Kidney (tissue), 22 donors: ENCODE measurements at places on chromosomes 5 and 9. TPM values are rescaled to one million over a fixed set of nuclear protein-coding genes. Genes with fewer than 3 reads are reported as not detected.
A peak's percentile ranks its signal among the peaks of the same experiment; 100 is the strongest.

GRCh38 chr5:23484096-23484495, 23.3 kb upstream of the PRDM9 start:
- no peak for DNase-seq

DNA sequence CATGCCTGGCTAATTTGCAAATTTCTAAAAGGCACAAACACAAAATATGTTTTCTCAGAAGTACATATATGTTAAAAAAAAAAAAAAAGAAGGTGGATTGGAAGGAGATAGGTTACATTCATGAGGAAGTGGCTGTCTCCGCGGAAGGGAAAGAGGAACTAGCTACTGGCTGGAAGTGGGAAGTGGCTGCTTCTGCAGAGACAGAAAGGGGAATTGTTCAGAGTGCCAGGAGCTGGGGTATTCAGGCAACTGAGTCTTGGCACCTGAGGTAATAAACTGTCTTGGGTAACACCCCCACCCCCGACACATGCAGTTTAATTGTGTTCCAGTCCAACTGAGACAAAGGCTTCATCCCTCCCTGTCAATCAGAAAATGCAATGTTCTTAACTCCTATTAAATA, 45.6 kb downstream of the S1PR3 start:
- DNase-seq, result no peak

DNA sequence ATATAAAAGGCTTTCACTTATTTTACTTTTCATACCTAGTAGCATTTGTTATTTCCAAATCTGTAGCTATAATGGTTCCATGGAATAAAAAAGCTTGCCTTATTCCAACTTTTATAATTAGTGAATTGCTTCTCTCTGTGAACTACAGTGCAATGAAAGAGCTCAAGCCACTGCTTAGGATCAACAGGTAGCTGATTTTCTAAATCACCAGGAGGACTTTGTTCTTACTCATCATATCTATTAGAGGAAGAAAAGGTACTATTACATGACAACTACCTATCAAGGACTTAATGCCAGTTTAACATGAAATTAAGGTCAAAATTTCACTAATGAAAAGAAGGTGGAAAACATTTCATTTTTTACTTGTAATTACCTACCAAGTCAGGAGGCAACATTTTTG, 414.6 kb downstream of the BNC2 start:
- DNase-seq, result no peak

- DNase-seq, result peak; percentile 62
Measured at GRCh38 chr9:112174965-112175795, at the start of gene SUSD1. Gene SUSD1 (minus strand): TSS chr9:112175297. CDS start chr9:112175235, 62 bp downstream.

GRCh38 chr9:114432323-114433067, 44.7 kb upstream of the AKNA start:
- DNase-seq, result peak; percentile 7

GRCh38 chr5:54526604-54527288, 9.2 kb downstream of the SNX18 start:
- no peak for DNase-seq

- no peak for DNase-seq
Measured at GRCh38 chr5:141135030-141135717, at the start of gene PCDHB5. Gene PCDHB5 (plus strand): TSS chr5:141135206. CDS start chr5:141135435, 229 bp downstream.

DNA sequence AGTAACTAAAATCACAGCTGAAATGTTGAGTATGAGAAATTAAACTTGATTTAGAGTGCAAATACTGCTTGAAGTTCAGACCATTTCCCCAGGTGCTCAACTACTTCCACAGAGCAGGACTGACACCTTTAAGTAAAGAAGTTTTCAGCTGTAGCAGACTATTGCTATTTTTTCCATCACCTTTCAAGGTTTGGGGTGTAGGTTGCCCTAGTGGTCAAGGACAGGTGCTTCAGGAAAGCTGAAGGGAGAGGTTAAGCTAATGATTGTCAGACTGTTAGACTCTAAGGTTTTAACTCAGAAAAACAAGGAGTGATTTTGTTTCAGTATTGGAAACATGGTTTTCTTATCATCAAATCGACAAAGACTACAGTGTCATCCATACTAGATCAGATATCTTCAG, 162.1 kb downstream of the CCDC192 start:
- no peak for DNase-seq

GRCh38 chr9:73680831-73681230, 529.2 kb downstream of the ANXA1 start:
- DNase-seq, result peak; percentile 24

- DNase-seq, result no peak
Measured at GRCh38 chr9:93054758-93055704, 3.5 kb upstream of the SUSD3 start.

GRCh38 chr9:65400886-65401285, 115.9 kb upstream of the FOXD4L5 start:
- no peak for DNase-seq

- peak; percentile 84 for DNase-seq
Measured at GRCh38 chr5:10856683-10857337, 95.8 kb upstream of the DAP start.

DNA sequence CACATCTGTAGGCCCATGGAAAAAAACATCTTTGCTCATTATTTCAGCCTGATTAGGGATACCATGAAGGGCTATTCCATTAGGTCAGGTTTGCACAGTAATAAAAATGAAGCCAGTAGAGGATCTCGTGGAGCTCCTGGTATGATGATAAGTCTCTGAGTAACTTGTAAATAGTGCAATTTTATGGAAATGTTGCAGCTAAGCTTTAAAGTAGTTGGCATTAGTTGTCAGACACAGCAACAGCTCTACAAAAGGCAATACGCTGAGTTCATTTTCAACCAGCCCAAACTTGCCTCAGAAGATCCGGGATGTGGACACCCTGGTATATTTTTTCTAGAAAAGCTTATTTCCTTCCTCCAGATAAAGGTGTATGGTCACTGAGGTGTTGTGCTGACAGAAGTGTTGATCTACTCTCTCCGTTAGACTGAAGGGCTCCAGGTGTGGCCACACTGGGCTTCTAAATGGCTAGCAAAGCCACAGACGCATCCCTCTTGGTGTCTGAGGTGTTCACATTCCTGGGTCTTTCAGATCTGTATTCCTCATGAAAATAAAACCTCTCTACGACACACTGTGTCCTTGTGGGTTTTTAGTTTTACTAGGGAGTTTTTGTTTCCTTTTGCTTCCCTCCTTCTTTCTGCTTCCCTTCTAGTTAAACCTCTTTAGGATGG, 141.6 kb downstream of the GHR start:
- no peak for DNase-seq

- no peak for DNase-seq
Measured at GRCh38 chr5:127521138-127521770, 3.8 kb downstream of the PRRC1 start.

DNA sequence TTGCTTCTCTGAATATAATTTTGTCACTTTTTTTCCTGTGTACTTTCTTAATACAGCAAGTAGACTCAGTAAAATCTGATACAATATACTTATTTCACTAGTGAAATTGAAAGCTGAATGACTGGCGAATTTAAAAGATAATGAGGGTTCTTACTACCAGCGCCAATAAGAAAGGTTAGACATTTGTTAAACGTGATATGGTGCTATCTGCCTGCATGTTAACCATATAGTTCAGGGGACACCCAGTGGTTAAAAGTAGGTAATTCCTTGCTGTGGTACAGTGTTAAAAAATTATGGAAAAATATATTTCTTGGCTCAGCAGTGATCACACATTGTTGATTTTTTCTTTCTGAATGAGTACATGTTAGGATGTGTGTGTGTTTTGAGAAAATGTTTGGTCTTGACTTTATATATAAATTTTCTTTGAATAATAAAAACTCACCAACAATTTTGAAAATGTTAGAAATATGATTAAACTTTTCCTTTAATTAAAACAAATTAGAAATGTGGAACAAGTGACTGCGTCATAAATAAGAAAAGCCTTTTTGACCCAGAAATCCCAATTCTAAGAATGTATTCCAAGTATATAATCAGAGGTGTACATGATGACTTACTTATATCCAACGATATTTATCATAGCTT, 25.8 kb downstream of the CAST start:
- DNase-seq, result no peak

DNA sequence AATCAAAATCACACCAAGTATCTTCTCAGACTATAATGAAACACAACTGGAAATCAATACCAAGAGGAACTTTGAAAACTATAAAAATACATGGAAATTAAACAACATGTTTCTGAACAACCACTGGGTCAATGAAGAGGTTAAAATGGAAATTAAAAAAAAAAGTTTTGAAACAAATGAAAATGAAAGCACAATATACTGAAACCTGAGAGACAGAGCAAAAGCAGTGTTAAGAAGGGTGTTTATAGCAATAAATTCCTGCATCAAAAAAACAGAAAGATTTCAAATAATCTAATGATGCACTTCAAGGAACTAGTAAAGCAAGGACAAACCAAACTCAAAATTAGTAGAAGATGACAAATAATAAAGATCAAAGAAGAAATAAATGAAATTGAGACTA, 92.0 kb downstream of the TMEM232 start:
- DNase-seq, result no peak

GRCh38 chr5:56686337-56687195, 128.8 kb upstream of the MAP3K1 start:
- DNase-seq, result peak; percentile 50

GRCh38 chr9:29798599-29798998, 2225.3 kb upstream of the C9orf72 start:
- DNase-seq, result no peak

DNA sequence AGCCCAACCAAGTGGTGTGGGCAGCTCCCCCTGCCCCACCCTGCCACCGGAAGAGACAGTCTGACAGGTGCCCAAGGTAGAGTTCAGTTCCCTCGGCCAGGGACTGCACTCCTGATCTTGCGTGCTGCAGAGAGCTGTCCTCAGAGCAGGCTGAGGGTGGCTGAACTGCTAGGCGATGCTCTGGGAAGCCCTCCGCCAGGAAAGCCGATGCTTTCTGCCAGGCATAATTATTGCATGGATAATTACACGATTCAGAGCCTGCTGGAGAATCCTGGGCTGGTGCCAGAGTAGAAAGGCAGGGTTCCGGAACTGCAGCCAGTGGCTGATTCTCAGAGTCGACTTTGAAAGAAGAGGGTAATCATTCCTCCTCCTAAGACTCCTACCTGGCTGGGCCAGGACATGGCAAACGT, 19.3 kb downstream of the KCNIP1 start:
- peak; percentile 56 for DNase-seq

GRCh38 chr5:118224546-118224945, 763.8 kb downstream of the DTWD2 start:
- DNase-seq, result no peak

DNA sequence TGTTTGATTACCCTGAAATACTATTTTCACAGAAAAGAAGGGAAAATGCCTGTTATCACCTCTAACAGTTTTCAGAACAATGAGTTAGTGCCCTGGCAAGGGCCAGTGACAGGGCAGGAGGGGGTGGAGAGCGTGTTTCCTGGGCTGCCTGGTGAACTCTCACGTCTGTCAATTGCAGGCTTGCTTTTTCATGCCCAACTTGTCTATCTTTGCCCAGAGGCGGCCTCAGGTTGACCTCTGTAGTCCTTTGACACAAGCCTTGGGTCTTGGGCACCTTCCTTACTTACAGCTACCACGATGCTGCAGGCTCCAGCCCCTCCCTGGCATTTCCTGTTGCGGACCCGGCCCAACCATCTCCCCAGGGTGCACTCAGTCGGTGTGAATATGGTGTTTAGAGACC, 2.2 kb upstream of the CEL start:
- DNase-seq, result peak; percentile 15

DNA sequence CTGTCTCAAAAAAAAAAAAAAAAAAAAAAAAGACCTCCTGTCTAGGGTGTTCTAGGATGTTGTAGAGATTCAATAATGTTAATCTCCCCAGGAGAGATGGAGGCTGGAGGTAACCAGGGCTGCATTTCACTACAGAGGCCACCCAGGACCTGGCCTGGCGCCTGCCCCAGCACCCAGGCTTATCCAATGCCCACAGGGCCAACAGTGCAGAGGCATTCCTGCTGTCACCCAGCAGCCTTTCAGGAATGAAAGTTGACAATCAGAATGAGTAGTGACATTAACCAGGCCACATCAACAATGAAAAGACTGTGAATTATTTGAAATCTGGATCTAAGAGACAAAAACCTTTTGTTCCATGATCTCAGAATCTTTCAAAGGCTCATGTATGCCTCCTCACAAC, 36.2 kb upstream of the GABRP start:
- DNase-seq, result no peak

GRCh38 chr5:17314907-17315471, 97.6 kb downstream of the BASP1 start:
- DNase-seq, result no peak

DNA sequence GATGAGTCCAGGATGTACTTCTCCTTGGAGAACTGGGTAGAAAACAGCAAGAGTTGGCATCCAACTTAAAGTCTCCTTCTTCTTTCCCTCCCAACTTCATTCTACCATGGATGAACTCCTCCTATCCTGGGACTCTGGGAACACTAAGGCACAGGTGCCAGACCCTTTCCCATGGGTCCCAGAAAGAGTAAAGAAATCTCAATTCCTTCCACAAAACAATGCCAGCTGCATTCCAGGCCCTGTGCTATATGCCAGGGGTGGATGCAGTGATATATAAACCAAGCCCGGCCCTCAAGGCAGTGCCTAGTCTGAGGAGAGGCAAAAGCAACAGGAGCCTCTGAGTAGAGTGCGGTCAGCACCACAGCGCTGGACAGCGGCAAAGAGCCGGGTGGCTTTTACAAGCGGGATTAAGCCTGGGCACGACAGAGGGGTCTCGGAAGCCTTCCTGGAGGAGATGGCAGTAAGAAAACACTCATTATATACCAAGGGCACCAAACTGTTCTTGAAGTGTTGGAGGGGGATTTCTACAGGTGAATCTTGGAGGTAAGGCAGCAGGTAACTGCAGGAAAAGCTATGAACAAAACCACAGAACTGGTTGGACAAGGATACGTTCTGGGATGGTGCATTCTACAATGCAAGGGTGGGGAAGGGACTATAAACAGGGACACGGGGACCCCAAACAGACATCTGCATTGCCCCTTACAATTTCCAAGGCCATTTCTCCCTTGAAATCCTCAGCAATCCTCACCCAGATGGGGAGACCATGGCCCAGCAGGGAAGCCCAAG, 16.4 kb upstream of the TOR2A start:
- DNase-seq, result peak; percentile 71

DNA sequence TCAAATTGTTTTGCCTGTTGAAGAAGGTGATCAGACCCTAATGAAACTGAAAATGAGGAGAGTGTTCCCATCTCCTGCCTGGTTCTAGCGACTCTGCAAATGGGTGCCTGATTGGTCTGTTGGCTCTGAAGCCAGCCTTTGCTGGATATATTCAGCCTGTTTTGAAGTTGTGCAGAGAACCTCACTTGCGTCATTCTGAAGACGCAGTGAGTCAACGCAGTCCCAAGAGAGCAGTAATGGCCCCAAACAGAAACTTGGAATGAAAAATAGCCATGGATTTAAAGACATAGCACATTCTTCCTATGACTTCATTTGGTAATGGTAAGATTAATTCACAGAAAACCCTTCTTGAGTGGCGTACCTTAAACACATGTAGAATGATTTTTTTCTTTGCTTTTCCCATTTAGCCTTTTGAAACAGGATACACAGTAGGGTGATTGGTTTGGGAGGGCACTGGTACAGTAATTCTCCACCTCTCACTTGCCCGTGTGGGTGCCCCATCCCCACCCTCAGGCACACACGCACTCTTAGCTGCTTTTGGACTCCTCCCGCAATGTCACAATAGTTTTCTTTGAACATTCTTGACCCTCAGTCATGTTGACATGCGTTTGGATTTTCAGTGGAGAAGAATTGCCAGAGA, 54.1 kb upstream of the ABL1 start:
- no peak for DNase-seq

GRCh38 chr9:123658792-123659191, 271.1 kb downstream of the DENND1A start:
- no peak for DNase-seq

Gene PCDHB8
- polyA plus RNA-seq, result 0.56 TPM

Gene SH3GL2
- 20.0 TPM for polyA plus RNA-seq

Gene CDKN2B
- 0.30 TPM for polyA plus RNA-seq

Gene FOXD4
- 0.43 TPM for polyA plus RNA-seq

Gene PAPPA
- 4.2 TPM for polyA plus RNA-seq

Gene TMEM252
- polyA plus RNA-seq, result 3.4 TPM

Gene LURAP1L
- polyA plus RNA-seq, result 3.8 TPM

Gene SURF2
- polyA plus RNA-seq, result 61.2 TPM

Gene NMUR2
- 0.30 TPM for polyA plus RNA-seq
